RWPE2 (cell line): ENCODE measurements at places on chromosomes 6 and 20.

DNA sequence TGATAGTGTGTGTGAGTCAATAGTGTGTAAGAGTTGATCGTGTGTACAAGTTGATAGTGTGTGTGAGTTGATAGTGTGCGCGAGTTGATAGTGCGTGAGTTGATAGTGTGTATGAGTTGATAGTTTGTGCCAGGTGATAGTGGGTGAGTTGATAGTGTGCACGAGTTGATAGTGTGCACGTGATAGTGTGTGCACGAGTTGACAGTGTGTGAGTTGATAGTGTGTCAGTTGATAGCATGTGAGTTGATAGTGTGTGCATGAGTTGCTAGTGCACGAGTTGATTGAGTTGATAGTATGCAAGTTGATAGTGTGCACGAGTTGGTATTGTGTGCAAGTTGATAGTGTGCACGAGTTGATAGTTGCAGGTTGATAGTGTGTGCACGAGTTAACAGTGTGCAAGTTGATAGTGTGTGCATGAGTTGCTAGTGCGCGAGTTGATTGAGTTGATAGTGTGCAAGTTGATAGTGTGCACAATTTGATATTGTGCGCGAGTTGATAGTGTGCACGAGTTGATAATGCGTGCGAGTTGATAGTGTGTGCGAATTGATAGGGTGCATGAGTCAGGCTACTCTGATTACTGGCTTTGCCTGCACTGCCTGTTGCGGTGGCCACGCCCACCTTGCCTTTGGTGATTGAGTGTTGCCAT, 35.8 kb upstream of the IYD start:
- no peak for DNase-seq

GRCh38 chr6:95084867-95085266, 492.5 kb upstream of the MANEA start:
- no peak for DNase-seq

DNA sequence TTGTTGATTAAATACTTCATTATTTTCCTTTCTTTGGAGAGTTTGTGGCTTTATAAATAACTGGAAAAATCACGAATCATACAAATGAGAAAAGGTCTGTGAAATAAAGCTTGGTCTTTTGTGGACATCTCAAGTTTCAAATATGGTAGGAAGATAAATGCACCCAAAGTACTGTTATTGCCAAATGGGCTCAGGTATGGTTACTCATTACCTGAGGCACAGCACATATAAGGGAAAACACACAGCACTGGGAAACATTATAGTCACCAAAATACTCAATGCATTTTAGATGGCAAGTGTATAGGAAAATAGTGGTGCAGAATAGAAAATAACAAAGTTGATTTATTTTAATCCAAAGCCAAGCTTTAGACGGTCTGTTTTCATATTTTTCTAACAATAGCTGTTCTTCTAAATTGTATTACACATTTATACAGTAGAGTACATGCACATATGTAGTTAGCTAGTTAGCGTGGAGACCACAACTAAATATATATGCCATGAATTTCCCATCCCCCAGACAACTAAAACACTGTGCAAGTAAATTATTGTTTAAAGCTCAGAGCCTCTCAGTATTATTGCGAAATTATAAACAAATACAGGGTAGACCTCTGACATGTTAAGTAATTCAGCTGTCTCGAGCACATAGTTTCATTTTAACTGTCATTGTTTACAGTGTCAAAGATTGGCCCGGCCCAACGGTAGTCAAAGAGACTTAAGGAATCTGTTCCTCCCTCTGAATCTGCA, 336.0 kb downstream of the SYNE1 start:
- no peak for DNase-seq

DNA sequence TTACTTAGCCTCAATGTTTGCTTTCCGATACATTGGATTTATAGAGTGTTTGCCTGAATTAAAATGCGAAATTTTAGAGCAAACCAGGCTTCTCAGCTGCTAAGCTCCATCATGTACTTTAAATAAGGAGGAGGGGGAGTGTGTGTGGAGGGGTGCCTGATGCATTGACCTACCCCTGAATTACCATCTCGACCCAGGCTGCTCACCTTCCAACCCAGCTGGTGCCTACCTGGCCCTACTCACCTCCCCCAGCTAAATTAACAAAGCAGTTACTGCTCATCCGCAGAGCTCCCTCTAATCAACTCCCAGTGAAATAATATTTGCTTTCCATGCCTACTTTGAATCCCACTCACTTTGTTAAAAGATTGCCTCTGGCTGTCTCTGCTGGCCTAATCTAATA, 544.5 kb downstream of the MAFB start:
- no peak for DNase-seq

DNA sequence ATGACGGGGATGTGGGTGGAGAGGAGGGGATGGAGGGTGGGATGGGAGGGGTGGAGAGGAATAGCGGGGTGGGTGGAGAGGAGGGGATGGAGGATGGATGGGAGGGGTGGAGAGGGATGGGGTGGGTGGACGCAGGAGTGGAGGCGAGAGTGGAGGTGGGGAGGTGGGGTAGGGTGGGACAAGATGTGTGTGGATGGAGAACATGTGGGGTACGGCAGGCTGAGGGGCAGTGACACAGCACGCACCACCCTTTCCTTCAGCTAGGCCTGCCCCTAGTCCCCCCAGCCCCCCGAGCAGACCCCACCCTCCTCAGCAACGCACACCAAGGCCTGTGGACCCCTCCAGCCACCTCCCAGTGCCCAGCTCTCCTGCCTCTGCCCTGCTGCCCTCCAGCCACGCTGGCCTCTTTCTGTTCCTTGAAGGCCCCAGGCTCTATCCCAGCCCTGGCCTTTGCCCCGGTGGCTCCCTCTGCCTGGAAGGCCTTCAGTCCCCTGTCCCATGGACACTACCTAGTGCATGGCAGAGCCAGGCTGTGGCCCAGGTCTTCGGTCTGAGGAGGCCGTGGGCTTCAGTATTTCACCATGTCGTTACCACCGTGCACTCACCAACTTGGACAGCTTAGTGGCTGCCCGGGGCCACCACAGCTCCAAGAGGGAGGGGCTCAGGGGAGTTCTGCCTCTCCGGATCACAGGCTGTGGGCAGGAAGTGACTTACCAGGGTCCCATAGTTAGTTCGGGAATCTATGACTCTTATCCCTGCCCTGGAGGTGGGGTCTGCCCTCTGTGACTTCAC, 78.4 kb upstream of the PMEPA1 start:
- peak; percentile 79 for DNase-seq

- DNase-seq: no peak
These were observed 147.4 kb upstream of the OLIG3 start for GRCh38 chr6:137641474-137642077.

- no peak for DNase-seq
These were observed 368.9 kb downstream of the UTRN start for GRCh38 chr6:144653885-144654505.

GRCh38 chr6:110456694-110457093, 19.7 kb downstream of the SLC22A16 start:
- DNase-seq: no peak

GRCh38 chr20:38321959-38322598, 18.1 kb downstream of the BPI start:
- DNase-seq: no peak

- no peak for DNase-seq
These were observed 122.6 kb downstream of the GPX5 start for GRCh38 chr6:28648035-28648877.

GRCh38 chr6:144756469-144756868, 471.3 kb downstream of the UTRN start:
- no peak for DNase-seq

DNA sequence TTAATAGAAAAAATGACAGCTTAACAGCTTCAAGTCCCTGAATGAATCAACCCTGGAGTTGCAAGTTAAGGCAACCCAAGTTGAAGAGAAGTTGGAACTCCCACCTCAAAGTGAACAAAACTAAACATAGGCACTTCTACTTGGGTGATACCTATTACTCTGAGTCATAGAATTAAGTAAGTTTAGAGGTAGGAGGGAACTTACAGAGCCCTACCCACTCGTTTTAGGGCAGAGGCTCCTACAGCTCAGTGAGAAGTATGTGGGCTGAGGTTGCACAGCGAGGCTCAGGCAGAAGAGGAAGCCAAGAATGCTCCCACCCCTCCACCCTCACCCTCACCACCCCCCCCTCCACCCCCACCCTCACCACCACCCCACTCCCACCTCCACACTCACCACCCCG, 42.2 kb downstream of the NFATC2 start:
- peak; percentile 23 for DNase-seq

DNA sequence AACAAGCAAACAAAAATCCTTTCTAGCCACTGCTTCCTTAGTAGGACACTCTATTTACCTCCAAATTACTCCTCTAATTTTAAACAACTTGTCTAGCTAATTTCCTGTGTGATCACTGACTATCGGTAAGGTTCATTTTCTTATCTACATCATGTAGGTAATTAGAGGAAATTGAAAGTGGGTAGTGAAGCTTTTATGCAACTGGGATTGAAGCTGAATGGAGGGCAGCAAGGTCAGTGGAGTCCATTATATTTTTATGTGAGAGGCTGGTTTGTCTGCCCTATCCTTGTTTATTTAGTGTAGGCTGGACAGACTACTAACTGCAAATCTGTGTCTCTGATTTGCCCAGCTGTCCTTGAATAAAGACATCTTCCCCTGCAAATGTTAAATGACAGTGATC, 88.5 kb upstream of the SIM1 start:
- no peak for DNase-seq

DNA sequence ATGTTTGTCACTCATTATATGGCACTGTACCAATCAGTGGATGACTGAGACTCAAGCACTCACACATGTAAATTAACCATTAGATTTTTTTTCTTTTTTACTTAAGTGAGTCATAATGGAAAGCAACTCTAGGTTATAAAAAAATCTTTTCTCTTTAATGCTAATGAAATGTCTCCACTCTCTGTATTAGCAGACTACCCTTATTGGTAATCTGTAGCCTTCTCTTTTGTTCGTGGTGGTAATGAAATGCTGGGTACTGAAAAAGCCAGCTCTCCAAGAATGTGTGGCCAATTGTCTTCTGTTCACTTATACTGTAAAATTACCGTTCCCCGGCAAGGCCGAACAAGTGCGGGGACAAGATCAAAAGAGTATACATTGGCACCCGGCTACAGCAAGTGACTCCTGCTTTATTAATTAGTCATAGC, 69.0 kb downstream of the AFG1L start:
- no peak for DNase-seq

- DNase-seq: no peak
These were observed 3.4 kb downstream of the EGFL8 start for GRCh38 chr6:32167761-32168262.

- no peak for DNase-seq
These were observed 5.4 kb downstream of the CCND3 start for GRCh38 chr6:41936073-41936837.

DNA sequence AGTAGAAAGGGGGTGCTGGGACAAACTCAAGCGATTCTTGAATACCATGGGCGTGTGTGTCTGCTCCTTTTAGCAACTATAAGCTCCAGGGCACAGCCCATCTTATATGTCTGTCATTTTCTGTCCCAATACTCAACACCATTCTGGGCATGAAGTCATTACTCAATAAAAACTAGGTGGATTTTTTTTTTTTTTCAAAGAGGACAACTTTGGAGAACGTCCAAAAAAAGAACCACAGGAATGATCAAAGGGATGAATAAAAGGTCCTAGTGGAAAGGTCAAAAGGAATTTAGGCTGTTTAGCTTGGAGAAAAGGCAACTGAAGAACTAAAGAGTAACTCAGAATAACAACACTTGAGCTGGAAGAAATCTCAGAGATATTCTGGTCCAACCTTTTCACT, 24.4 kb downstream of the UQCC1 start:
- no peak for DNase-seq

GRCh38 chr6:136751991-136752390, 40.3 kb downstream of the MAP3K5 start:
- DNase-seq: no peak

DNA sequence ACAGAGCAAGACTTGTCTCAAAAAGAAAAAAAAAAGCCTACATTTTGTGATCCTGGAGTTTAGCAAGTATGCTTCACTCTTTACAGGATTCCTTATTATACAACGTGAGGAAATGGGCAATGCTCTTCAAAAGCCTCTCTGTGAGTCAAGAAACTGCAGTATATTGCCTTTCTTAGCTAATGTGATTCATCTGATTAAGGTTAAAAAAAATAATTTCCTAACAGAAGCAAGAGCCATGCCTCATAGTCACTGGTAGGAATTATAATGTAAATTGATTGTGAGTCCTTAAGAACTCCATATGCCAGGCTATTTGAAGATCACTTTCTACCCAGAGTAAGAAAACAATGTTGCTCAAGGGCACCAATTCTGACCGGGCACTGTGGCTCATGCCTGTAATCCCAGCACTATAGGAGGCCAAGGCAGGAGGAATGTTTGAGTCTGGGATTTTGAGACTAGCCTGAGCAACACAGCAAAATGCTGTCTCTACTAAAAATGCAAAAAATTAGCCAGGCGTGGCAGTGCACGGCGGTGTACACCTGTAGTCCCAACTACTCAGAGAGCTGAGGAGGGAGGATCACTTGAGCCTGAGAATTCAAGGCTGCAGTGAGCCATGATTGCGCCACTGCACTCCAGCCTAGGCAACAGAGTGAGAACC, 43.3 kb downstream of the SLC26A8 start:
- no peak for DNase-seq

DNA sequence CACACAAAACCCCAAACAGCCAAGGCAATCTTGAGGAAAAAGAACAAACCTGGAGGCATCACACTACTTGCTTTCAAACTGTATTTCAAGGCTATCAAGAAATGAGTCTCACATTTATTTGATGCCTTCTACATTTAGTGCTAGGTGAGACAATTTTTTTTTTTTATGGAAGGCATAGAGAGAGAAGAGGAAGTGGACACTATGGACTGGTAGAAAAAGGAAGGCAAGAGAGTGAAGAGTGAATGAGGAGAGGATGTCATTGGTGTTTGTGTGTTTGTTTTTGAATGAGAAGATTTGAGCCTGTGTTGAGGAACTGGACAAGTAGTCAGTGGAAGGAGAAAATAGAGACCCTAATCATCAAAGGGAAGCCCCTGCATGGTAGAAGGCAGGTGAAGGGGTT, 182.0 kb upstream of the JAG1 start:
- DNase-seq: no peak

- DNase-seq: no peak
These were observed 158.3 kb downstream of the EYA4 start for GRCh38 chr6:133399426-133399825.

DNA sequence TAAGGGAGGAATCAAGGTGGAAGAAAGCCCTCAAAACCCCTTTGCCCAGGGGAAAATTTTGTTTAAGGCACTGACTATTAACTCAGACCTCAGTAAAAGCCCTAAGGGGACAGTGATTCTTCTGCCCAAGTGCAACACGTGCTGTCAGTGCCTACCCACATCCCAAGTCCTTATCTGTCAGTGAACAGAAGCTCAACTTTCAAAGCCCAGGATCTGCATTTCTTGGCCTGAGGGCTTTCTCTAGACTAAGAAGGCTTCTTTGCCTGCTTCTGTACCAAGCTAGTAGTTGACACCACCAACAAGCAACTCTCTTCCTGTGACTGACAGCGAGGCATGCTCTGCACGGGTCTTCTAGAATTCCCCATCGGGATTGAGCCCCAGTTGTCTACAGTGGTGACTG, 416.0 kb upstream of the SPTLC3 start:
- DNase-seq: no peak
